ENCODE measurements at places on chromosomes 2 and 18. TPM values are rescaled to one million over a fixed set of nuclear protein-coding genes. Genes with fewer than 3 reads are reported as not detected.
A peak's percentile ranks its signal among the peaks of the same experiment; 100 is the strongest.

GRCh38 chr2:197248623-197249022, 62.0 kb downstream of the ANKRD44 start:
- peak; percentile 20 for DNase-seq

APOB gene
- polyA plus RNA-seq: not detected

- DNase-seq: no peak
These were observed 671.0 kb upstream of the SOX11 start for GRCh38 chr2:5021136-5021535.

REG1B gene
- polyA plus RNA-seq: not detected

DNA sequence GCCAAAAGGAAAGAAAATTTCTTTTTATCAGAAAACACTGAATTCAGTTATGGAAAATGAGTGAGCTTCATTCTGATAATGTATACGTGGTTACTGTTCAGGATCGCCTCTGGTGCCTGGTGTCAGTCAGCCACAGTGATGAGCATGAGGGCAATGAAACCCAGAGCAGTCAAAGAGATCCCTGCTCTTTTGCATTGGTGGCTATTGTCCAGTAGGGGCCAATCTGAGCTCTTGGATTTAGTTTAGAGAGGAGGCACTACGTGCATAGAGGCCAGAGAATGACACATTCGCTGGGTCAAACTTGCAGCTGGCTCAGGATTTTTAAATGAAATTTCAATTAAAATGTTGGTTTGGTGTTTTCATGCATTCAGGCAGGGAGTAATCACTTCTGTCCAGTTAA, 522.9 kb downstream of the TMEM182 start:
- DNase-seq: no peak

- no peak for DNase-seq
These were observed 2.7 kb downstream of the PPP1R1C start for GRCh38 chr2:181988154-181988924.

GRCh38 chr18:49212819-49213218, 247.6 kb downstream of the DYM start:
- DNase-seq: peak; percentile 87

- no peak for DNase-seq
These were observed 118.9 kb upstream of the OTOS start for GRCh38 chr2:240259201-240259923.

GRCh38 chr2:182761903-182762302, 45.8 kb downstream of the DNAJC10 start:
- DNase-seq: peak; percentile 37

SPC25 gene
- polyA plus RNA-seq: 7.1 TPM

DNA sequence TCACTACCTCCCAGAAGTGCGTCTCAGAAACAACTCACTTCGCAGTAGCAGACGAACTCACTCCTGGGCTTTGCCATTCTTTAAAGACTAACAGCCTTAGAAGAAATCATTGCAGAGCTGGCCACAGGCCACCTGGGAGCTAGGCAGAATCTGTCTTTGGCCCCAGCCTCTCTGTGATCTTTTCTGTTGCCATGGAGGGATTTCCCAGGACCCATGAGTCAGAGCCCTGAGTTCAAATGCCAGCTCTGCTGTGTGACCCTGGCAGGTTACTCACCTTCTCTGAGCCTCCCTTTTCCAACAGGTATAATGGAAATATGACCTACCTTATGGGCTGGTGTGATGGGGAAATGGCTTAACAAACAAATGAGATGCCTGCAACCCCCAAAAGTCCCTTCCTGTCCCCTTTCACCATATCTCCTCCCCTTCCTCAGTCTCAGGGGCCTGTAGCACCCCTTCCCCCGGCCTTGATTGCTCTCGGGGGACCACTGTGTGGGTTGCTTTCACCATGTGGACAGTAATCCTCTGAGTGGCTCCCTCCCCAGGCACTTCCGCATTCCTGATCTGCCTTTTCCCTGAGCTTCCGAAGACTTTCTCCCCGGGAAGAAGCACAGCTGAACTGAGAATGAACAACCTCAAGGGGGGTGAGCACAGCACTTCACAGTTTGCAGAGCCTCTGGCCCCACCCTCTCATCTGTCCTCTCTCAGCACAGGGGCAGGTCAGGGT, 34.0 kb upstream of the SLC66A3 start:
- peak; percentile 31 for DNase-seq

GRCh38 chr18:13545514-13545913, 180.8 kb downstream of the FAM210A start:
- DNase-seq: no peak

GRCh38 chr2:66957198-66957597, 439.9 kb upstream of the ETAA1 start:
- no peak for DNase-seq

HOXD13 gene
- polyA plus RNA-seq: not detected

DNA sequence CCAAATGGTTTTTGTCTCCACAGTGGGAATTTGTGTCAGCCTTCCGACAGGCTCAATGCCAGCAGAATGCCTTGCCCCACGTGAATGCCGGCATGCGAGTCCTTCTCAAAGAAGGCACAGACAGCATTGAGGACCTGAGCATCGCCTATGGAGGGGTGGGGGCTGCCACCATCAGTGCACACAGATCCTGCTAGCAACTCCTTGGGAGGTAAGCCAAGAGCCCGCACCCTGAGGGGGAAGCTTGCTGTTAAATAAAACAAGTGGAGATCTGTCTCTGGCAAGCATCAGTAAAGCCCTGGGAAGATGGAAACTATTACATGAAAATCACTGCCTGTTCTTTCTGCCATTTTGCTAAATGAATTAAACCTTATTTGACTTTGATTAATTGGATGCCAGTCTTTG, 67.5 kb upstream of the BZW1 start:
- DNase-seq: no peak

SRSF7 gene
- 193 TPM for polyA plus RNA-seq

DNA sequence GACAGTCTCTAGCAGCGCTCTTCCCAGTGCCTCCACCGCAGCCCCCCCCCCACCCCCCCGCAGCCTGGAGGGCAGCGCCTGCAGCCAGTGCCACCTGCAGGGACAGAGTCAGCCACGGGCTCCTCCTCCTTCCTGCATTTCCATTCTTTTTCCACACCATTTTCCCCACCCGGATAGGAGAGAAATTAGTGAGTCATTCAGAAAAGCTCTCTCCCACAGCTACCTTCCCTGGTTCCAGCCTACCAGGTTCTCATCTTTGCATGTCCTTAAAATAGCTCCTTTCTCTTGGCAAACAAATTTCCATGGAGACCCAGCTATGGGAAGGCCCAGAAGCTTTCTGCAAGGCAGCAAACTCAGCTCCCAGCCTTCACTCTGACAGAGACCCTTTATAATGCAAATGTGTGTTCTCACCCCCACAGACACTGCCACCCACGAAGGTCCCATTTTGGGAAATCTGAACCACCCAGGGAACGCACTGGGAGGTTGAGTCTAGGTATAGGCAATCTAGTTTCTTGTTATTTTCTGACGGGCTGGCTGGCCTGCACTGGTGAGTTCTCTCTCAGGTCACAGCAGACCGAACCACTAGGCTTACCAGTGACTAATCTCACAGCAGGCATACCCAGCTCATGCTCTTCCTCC, 41.8 kb upstream of the ATG16L1 start:
- DNase-seq: peak; percentile 25

CAPN14 gene
- 0.07 TPM for polyA plus RNA-seq

DNA sequence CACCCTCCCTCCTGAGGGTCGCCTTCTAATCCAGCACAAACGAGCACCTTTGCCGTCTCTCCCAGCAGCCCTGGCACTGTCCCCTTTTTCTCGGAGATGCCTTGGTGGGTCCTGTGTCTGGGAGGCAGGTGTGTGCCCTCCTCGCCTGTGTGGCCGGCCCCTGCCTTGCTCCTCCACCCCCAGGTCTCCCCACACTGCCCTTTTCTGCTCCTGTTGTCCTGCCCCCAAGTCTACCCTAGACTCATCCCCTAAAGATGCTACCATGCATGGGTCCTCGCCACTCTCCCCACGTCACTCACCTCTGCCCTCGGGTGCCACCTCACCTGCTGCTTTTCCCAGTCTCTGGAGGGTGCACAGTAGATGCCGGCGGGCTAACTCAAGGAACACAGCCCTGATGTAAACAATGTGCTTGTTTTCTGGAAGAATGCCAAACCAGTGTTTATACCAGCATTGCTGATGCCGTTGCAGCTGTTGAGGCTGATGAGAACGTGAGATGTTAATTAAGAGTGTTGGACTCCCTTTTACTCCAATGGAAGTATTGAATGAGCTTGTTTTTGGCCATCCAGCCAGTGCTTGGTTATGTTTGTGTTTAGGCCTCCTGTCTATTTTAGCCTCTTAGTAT, 223.1 kb downstream of the AGAP1 start:
- DNase-seq: peak; percentile 45

GRCh38 chr2:9256570-9257043, 50.0 kb downstream of the ASAP2 start:
- no peak for DNase-seq

GRCh38 chr2:109710505-109711229, 83.4 kb upstream of the RGPD5 start:
- DNase-seq: no peak

DNA sequence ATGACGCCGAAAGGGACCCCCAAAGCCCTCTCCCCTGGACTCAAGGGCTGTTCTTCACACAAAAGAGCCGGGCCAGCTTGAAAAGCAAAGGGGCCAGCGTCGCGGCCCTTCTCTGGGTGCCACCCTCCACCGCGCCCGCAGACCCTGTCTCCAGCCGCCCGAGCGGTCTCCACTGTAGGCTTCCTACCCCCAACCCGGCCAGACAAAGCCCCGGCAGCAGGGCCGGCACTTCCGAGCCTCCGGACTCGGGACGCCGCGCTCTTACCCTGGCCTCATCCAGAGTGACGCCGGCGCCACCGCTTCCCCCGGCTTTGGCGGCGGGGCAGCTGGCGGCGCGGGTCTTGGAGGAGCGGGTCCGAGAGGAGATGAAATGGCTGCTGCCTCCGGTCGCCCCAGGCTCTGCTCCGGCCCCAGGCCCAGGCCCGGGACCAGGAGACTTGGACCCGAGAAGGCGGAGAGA, 603 bp downstream of the ATAD2B start:
- no peak for DNase-seq

GRCh38 chr2:112614201-112614840, 29.9 kb downstream of the CHCHD5 start:
- DNase-seq: no peak

- DNase-seq: peak; percentile 39
These were observed 279.7 kb downstream of the MBD5 start for GRCh38 chr2:148300544-148300943.

HOXD4 gene
- not detected for polyA plus RNA-seq

DNA sequence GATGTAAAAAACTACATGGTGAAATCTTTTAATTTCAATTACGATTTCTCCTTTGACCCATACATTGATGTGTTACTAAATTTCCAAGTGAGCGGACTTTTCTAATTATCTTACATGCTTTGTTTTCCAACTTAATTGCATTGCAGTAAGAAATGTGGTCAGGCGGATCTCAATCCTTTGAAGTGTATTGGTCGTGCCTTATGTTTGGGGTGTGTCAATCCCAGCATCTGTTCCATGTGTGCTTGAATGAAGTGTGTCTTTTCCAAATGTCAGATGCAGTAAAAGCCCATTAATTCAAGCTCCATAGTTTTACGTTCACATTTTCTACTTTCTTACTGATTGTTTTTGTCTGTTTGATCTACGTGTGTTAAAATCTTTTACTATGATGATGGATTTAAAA, 113.1 kb downstream of the UXS1 start:
- no peak for DNase-seq

ZEB2 gene
- polyA plus RNA-seq: 23.8 TPM

PFN4 gene
- 0.27 TPM for polyA plus RNA-seq

- no peak for DNase-seq
These were observed 11.0 kb downstream of the CROCC2 start for GRCh38 chr2:240917009-240917683.

AKAIN1 gene
- polyA plus RNA-seq: not detected

RUFY4 gene
- polyA plus RNA-seq: not detected

NYAP2 gene
- polyA plus RNA-seq: not detected

GALNT14 gene
- not detected for polyA plus RNA-seq
